ENCODE measurements at places on chromosomes 4 and X.

- no peak for DNase-seq
These were observed 394.0 kb upstream of the IGFBP7 start for GRCh38 chr4:57504139-57504538.

DNA sequence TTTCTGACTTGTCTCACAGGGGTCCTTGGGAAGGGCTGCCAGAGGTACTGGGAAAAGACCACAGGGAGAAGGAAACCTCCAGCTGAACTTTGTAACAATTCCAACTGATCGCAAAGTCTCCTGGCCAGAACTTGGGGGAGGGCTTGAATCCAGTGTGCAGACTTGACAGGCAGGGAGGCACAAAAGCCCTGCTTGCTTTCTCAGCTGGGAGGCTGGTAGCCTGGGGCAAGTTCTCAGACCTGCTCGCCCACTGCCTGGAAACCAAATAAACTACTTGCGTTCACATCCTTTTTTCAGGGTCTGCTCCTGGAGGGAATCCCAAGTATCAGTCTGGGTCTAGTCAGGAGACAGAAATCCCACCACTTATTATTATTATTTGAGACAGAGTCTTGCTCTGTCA is 48.0 kb upstream of the CASK start:
- no peak for DNase-seq

DNA sequence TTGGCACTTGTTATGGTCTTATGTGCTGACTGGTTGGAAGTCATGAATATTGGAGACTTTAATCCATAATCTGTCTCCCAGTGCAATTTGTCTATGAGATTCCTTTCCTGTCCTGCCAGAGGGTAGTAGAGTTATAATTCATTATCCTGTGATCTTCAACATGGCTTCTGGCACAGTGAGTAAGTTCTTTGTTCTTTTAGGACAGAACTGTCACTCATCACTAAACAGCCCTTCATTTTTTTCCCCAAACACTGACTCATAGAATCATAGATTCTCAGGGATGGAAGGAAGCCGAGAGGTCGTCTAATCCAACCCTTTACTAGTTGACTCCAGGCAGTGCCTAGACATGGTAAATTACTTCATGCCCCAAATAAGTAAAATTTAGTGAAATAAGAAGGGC is 78.4 kb downstream of the LUZP4 start:
- DNase-seq, result no peak

GRCh38 chr4:3836756-3837601 is 70.8 kb downstream of the ADRA2C start:
- no peak for DNase-seq

DNA sequence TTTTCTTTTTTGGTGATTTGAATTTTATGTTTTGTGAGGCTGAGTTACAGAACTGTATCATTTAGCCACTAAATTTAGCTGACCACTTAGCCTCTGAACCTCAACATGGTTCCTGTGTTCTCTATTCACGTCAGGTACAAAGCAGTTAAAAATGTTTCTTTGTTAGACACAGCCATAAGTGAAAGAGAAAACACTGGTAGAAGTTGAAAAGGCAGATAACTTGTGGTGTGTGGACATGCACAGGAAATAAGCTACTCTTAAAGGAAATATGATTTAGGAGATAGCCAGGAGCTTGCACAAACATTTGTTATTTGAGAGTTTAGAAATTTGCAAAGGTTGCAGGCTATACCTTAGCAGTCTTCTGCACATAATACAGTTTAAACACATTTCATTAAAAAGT is 171.0 kb upstream of the RPS6KA3 start:
- no peak for DNase-seq

DNA sequence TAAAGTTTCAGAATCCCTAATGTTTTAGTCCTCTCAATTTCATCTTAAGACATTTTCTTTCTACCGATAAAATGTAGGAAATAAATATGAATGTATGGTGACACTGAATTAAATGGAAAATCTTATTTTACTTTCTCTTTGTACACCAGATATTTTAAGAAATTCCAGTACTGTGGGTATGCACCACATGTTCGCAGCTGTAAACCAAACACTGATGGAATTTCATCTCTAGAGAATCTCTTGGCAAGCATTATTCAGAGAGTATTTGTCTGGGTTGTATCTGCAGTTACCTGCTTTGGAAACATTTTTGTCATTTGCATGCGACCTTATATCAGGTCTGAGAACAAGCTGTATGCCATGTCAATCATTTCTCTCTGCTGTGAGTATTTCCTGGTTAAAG is 26.9 kb downstream of the C4orf46 start:
- DNase-seq, result no peak

GRCh38 chrX:12497832-12498591 is 293.2 kb upstream of the PRPS2 start:
- DNase-seq, result no peak

DNA sequence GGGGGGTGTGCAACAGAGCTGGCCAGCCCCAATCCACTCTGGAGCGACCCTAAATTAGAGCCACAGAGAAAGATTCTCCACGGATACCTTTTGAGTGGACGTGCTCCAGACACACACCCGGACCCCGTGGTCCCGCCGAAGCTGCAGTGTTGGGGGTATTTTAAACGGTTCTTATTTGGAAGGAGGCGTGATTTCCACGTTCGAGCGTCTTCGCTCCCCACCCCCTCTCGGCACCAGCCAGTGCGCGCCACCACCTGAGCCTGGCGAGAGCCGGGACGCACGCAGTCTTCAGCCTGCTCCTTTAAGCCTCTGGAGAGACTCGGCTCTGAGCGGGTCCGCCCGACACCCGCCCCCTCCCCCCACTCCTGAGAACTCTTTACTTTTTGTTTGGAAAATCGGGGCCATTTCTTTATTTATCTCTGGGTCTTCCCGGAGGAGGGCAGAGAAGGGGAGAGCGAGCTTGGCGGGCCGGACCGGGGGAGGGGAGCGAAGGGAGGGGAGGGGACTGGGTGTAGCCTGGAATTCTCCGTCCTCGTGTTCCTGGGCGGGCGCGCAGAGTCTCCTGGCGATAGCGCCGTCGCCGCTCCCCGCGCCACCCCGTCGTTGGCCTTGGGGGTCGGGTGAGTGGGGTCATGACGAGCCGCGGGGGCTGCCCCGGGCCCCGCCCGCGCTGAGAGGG is 668 bp upstream of the PTCHD1 start:
- DNase-seq, result no peak

DNA sequence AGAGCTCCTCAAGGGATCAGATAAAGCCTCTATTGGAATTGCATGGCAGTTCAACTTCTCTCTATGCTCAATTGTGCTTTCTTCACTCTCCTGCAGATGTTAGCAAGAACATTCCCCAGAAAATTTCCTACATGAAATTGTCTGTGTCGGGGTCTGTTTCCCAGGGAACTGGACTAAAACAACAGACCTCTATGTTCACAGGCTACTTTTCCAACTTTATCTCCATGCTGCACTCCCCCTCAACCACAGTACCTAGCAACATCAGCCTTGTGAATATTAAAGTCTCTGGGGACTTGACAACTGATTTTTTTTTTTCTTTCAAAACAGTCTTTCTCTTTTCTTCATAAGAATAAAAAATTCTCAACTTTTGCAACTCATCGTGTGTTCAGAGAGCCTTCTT is 1470.8 kb upstream of the ADGRL3 start:
- DNase-seq, result no peak

- no peak for DNase-seq
These were observed 186.8 kb downstream of the QDPR start for GRCh38 chr4:17325098-17325497.

GRCh38 chr4:40669504-40669903 is 39.8 kb upstream of the RBM47 start:
- no peak for DNase-seq

All from NCI-H1694 treated with DMSO at 0.1 percent for 48 hours (cell line).